ENCODE measurements at places on chromosomes 5 and 9.

- no peak for DNase-seq
These were observed 240.9 kb downstream of the GAS1 start for GRCh38 chr9:86706391-86706790.

GRCh38 chr5:32017692-32018367 is 156.3 kb downstream of the GOLPH3 start:
- no peak for DNase-seq

DNA sequence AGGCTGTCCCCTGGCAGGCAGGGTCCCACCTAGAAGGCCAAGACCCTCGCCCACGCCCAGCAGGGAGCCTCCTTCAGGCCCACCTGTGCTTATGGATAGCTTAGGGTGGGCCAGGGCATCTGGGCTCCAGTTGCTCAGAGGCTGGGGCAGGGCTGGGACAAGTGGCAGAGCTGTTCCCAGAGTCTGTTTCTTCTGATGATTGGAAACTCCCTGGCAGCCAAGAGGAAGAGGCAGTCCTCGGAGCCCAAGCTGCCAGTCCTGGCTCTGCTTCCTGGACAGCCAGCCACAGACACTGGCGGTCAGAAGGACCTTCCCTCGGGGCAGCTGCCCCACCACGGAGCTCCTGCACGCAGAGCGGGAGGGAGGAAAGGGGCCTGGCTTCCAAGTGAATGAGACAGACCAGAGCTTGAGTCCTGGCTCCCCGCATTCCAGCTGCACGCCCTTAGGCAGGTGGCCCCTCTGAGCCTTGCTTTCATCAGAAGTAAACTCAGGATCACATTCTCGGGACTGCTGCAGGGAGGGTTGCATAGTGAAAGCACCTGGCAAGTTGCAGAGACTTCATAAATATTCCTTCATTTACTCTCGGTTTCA is 37.9 kb upstream of the GABRP start:
- DNase-seq = no peak

DNA sequence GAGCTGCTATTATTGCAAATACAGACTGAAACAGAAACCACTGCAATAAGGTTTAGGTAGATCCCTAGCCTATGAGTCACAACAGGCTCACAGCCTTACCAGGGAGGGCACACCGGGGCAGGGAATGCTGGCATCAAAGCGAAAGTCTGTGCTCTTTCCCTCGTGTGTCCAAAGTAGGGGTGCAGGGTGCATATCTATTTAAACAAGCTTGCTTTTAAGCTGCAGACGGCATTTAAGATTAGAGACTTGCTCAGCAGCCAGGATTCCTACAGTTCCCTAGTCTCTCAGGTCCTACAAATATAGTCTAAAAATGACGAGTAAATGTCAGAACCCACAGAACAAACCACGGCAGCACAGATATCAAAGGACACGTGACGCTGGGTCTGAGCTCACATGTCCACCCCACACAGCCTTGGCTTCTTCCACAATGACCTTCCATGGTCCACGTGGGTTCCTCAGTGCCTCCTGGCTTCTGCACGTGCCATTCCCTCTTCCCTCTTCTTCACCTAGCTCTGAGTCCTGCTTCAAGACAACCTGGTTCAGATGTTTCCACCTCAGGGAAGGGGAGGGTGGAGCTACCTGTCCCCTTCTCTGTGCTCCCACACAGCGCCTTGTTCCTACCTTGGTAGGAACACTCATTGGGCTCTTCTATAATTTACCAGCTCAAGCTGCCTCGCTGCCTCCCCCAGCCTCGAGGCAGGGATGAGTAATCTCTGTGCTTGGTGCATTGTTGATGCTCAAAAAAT is 193.2 kb downstream of the MAPKAP1 start:
- DNase-seq = no peak

DNA sequence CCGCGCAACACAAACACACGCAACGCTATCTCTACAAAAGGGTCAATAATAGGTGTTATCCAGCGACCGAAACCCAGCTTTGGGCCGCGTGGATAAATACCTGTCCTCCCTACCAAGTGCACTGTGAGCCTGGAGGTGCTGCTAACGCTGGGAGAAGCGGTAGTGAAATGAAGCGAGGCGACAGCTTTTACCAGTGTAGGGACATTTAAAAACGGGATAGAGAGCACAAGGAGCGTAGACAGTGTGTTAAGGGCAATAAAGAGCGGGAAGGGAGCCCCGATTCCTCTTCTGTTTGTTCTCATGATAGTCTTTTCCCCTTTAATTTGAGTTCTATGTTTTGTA is 421 bp upstream of the DEPDC1B start:
- no peak for DNase-seq

Data from stimulated activated CD8-positive, alpha-beta memory T cell treated with anti-CD3 and anti-CD28 coated beads, Interleukin-15, amount 100 ng/mL, for 48 hours (primary cell).